ENCODE measurements at places on chromosomes 11 and 22.

DNA sequence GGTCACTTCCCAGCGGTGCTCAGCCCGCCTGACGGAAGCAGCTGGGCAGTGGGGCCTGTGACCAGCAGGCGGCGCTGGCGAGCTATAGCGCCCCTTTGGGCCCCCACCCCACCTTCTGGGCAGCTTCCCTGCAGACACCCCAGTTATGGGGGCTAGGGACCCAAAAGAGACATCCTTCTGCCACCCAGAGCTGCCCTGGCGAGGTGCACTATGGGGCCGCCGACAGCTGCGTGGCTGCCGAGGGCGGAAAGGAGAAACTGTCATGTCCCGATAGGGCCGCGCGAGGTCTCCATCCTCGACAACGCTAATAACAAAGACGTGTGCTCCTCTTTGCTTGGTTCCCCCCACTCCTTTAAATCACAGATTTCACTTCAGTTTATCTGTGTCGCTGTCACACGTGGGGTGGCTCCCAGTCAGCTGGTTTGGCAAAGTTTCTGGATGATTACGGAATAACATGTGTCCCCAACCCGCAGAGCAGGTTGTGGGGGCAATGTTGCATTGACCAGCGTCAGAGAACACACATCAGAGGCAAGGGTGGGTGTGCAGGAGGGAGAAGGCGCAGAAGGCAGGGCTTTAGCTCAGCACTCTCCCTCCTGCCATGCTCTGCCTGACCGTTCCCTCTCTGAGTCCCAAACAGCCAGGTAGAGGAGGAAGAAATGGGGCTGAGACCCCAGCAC lies 673 bp upstream of the MYO7A start:
- DNase-seq, result peak; percentile 29

DNA sequence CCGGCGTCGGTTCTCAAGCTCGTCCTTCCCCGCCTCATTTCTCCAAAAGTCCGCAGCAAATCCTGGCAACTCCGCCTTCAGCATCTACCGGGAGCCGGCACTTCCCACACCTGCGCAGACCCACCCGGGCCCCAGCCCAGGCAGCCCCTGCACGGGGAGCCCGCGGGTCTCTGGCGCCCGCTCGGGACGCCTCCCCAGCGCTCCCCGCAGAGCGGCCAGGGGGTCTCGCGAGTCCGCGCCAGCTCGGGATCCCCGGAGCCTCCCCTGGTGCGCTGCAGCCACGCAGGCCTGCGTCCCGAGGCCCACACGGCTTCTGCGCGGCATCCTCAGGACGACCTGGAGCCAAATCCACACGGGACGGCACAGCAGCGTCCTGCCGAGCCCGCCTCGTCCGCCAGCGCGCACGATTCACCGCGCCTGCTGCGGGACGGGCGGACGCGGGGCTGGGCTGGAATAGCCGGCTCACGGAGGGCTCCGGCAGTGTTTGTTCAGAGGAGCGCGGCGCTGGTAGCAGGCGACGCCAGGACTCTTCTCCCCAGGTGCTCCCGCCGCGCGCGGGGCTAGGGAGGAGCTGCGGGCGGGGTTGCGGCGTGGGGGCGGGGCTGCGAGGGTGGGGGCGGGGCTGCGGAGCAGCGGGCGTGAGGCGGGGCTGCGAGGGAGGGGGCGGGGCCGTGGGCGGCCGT lies 816 bp upstream of the PHRF1 start:
- DNase-seq, result peak; percentile 37

- DNase-seq, result no peak
These were observed 29.4 kb upstream of the UBASH3B start for GRCh38 chr11:122625976-122626665.

DNA sequence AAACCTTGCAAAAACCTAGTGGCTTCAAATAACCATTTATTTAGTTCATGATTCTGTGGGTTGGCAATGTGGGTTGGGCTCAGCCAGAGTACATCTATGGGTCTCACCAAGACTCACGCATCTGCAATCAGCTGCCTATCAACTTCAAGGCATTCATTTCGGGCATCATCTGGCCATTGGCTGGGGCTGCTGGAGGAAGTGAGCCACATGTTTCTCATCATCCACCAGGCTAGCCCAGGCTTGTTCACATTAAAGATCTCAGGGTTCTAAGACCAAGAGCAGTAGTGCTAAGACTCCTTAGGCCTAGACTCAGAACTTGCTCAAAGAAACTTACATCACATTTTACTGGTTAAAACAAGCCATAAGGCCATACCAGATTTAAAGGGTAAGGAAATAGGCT lies 478.9 kb upstream of the ARHGAP42 start:
- DNase-seq, result no peak

GRCh38 chr11:125990244-125990643 lies 44.4 kb downstream of the VSIG10L2 start:
- no peak for DNase-seq

- DNase-seq, result no peak
These were observed 2.5 kb downstream of the ST13 start for GRCh38 chr22:40853961-40854360.

DNA sequence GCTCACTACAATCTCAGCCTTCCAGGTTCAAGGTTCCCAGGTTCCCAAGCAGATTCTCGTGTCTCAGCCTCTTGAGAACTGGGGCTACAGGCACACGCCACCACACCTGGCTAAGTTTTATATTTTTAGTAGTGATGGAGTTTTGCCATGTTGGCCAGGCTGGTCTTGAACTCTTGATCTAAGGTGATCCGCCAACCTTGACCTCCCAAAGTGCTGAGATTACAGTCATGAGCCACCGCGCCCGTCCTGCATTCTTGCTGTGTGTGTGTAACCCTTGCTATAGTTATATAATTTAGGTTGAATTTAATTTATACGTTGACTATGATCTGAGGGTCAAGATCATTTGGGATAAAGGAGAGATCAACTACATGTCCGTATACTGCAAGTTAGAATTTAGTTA lies 29.3 kb upstream of the ROBO3 start:
- DNase-seq, result no peak

- DNase-seq, result no peak
These were observed 51.8 kb upstream of the LIN7C start for GRCh38 chr11:27558401-27558800.

- DNase-seq, result no peak
These were observed 39.2 kb downstream of the KMT5B start for GRCh38 chr11:68173926-68174325.

GRCh38 chr11:733072-733471 lies 14.2 kb upstream of the TALDO1 start:
- DNase-seq, result no peak

DNA sequence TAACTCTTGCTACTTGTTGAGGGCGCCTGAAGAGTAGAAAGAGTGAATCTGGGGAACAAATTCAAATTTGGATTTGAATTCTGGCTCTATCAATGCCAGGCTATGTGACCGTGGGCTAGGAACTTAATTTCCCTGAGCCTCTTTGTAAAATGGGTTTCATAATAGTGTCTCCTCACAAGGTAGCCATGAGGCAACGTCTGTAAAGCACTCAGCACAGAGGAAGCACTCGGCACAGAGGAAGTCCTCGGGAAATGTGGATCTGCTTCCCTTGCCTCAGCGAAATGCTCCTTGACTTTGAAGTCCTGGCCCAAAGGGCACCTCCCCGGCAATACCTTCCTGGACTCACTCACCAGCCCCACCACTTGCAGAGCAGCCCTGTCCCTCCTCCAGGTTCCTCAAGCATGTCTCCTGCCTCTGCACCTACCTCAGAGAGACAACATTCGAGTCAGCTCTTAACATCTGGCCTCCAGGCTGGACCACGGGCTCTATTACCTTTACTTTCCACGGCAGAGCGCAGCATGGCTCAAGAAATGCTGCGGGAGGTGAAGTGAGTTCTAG lies 17.7 kb downstream of the CD6 start:
- DNase-seq, result no peak

DNA sequence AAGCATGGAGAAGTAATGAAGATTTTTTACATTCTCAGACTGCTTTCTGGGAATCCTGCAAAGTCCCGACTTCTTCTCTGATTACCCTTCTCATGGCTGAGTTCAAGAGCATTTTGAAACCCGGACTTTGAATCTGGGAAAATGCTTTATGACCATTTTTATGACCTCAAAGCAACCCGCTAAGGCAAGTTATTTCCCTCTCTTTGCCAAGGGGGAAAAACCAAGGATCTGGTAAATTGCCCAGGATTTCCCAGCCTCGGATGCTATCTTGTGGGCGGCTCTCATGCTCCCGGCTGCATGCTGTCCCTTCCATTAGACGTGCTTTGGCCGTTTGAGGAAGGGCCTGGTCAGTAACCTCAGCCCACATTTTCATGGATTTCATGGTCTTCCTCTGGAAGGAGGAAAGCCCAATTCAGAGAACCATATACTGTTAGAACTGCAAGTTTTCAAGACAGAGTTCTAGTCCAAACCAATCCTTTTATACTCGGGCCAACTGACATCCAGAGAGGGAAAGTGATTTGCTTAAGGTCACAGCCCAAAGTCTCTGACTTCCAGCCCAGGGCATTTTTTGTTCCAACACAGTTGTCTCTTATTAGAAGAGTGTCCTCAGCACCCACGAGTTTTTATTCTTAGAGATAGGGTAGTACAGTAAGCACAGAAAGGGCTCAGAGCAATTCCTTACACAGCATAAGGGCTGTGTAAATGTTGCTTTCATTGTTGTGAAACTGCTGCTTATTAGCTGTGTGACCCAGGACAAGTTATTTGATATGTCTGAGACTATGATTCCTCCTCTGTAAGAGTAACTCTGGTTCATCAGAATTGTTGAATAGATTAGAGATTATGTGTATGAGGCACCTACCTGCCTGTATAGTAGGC lies 77.4 kb downstream of the NAV2 start:
- no peak for DNase-seq

GRCh38 chr11:105203569-105204240 lies 64.1 kb upstream of the CARD18 start:
- DNase-seq, result no peak

DNA sequence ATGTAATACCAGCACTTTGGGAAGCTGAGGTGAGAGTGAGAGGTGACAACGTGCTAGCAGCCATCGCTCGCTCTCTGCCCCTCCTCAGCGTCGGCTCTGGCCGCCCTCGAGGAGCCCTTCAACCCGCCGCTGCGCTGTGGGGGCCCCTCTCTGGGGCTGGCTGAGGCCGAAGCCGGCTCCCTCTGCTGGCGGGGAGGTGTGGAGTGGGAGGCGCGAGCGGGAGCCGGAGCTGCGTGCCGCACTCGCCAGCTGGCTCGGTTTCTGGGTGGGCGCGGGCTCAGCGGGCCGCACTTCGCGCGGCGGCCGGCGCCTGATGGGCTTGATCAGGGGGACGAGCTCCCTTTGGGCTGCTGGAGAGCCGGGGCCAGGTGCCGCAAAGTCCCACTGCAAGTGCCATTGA lies 98.9 kb upstream of the UBASH3B start:
- no peak for DNase-seq

- no peak for DNase-seq
These were observed 2.8 kb downstream of the CORO1B start for GRCh38 chr11:67440229-67441097.

- DNase-seq, result no peak
These were observed 58.9 kb downstream of the MYEOV start for GRCh38 chr11:69352715-69353319.

- no peak for DNase-seq
These were observed 870.6 kb upstream of the LRRC4C start for GRCh38 chr11:42329929-42330565.

GRCh38 chr11:27209562-27210005 lies 153.4 kb downstream of the CCDC34 start:
- DNase-seq, result no peak

- no peak for DNase-seq
These were observed 36.6 kb downstream of the GAS2 start for GRCh38 chr11:22703040-22703439.

DNA sequence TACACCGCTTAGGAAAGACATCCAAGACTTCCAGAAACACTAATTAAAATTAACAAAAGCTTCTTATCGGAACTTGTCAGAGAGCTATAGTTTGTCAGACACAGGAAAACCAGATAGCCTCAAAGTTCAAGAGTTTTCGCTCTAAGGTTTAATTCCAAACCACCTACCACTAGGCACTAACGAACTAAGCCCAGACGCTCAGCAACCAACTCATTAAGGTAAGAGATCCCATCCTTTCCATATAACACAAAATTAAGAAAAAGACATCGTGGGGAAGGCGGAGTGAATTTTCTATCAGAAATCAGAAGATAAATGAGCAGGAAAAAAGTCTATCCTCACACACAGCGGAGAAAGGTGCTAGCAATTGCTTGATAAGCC lies 382 bp downstream of the IMMP1L start:
- peak; percentile 19 for DNase-seq

DNA sequence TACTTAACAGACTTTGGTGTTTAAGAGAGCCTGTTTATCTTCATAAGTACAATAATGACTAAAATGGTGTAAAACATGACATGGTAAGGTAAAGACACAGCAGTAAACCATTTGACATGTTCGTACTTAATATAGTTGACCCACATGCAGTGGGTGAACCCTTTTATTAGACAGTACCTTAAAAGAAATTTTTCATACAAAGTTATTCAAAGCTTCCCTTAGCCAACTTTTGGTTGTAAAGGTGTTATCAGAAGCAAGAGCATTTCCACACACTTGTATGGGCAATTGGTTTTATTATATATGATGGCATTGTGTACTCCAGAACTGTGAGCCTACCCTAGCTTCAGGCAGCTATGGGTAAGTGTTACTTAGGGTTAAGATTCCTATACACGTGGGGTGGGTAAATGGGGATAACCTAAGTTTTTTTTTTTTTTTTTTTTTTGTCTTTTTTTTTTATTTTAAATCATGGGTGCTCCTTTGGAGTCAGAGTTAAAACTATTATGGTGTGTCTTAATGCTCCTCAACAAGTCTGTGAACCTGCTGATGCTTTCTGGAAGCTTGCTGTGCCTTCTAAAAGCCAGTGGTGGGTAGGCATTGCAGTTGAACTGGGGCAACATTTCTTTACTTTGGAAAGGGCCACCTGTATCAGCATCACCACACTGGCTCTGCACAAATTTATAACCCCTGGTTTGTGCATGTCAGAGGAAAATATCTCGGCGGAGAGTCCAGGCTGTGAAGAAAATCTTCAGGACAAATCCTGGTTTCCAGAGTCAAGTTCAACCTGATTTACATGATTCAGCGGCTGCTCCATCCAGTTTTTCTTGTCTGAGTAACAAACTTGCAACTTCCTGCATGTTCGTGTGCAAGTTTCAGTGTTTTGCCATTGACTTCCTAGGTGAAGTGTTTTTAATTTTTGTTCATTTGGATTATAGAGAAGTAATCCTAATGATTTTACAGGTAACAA lies 3.3 kb downstream of the PCF11 start:
- DNase-seq, result no peak

DNA sequence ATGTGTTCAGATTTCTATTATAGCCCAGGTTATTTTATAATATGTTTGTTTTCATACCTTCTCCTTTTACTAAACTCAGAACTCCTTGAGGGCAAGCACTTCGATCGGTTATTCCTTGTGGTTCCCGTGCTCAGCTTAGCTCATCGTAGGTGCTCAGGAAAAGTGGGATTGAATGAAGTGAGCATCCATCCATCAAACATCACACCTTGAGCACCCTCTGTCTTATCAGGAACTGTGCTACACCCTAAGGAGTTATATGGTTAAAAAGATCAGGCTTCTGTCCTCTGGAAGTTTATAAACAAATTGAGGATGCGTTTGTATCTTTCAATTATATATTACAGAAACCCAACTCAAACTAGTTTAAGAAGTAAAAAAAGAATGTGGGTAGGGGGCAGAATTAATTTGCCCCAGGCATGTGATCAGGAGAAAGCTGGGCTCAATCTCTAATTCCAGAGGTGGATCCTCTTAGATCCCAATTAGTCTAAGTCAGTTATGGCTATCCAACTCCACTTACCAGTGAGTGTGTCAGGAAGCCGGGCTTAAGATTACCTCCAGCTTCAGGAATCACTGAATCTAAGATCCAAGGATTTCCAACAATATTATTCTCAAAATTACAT lies 59.9 kb upstream of the RRAS2 start:
- DNase-seq, result no peak
